ENCODE measurements at places on chromosomes 2 and 18. TPM values are rescaled to one million over a fixed set of nuclear protein-coding genes. Genes with fewer than 3 reads are reported as not detected.

DNA sequence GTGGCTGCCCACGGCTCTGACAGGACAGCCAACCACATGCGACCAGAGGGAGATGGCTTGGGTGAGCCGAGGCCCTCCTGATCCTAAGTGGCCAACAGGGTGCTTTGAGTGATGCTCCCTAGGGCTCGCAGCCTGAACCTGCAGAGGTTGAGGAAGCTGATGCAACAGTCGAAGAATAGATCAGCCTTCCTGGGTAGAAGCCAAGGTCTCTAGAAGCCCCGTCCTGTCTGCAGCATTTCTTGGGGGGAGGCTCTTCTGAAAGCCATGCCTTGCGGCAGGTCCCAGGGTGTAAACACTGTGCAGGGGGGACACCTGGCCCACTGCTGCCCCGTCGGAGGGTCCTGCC, 136.4 kb downstream of the HDAC4 start:
- peak; percentile 38 for DNase-seq

GRCh38 chr2:224769489-224769888, 53.3 kb upstream of the CCDC195 start:
- DNase-seq = no peak

DNA sequence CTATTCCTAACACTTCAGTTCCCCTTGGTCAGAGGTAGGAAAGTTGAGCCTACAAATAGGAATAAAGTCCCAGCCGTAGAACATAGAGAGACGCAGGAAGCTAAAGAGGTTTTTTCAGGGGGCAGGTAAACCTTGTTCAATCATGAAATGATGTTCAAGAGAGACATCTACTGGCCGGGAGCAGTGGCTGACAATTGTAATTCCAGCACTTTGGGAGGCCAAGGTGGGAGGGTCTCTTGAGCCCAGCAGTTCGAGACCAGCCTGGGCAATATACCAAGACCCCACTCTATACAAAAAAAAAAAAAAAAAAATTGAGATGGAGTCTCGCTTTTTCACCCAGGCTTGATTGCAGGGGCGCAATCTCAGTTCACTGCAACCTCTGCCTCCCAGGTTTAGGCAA, 66.7 kb upstream of the DNAJC10 start:
- DNase-seq = no peak

DNA sequence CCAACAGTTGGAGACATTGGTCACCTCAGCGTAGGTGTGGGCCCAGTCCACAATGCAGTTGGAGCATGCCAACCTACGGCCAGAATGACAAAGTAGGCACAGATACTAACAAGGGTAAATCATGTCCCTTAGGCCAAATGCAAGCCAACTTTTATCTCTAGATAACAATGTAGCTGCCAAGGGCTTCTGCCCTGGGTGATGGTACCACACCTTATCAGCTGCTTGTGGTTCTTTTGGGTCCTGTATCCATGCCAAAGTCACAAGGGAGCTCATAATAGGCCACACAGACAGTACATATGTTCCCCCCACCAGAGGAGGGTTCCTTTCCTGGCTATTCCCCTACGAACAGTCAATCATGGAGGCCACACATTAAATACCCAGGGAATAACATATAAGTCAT, 19.1 kb downstream of the PHOSPHO2 start:
- no peak for DNase-seq

DNA sequence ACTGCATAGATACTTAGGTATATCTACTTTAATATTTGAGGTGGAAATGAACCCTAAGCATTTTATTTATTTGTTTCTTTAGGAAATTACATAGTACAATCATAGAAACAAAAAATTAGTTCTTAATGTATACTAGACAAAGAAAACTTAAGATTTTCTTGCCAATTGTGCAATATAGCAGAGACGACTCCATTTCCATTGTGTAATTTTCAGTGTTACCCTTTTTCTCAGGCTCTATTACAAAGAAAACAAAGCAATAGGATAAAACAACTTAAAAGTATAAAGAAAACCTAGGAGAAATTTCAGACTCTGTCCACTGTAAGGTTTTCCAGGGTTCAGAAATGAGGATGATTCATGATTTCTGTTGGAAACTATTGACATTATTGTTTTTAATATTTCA, 89.0 kb upstream of the SERTAD2 start:
- DNase-seq = no peak

GRCh38 chr18:45464619-45465018, 150.7 kb upstream of the SLC14A2 start:
- DNase-seq = peak; percentile 12

DNA sequence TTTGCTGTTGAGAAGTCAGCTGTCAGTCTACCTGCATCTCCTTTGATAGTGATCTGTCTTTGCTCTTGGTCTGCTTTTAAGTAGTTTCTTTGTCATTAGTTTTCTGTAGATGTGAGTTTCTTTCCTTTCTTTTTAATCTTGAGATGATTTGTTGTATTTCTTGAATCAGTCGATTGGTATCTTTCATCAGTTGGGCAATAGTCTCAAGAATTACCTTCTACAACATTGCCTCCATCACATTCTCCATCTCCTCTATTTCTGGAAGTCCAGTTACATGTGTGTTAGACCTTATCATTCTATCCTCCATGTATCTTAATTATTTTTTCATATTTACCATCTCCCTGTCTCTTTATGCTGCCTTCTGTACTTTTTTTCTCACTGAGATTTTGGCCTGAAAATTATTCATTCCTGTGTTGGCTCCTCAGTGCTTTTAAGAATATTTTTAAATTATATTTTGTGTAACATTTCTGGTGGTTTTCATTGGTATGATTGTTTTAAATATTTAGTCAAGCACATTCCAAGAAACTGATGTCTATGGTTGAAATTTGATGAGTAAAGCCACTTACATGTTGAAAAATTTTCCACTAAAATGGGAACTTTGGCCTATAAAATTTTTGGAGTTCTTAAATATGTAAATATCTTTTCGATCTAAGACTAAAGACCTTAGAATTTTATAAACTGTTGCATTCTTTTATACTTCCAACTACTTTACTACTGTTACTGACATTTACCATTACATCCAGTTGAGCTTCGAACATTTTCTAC, 239.5 kb upstream of the MGAT5 start:
- DNase-seq = no peak

- DNase-seq = no peak
Measured at GRCh38 chr2:238591732-238592131, 165.0 kb downstream of the ASB1 start.

- DNase-seq = no peak
Measured at GRCh38 chr2:201135386-201135785, 19.4 kb downstream of the CFLAR start.

- DNase-seq = no peak
Measured at GRCh38 chr2:47451790-47452189, 48.8 kb downstream of the MSH2 start.

GRCh38 chr2:216792222-216793021, 67.4 kb downstream of the TNP1 start:
- DNase-seq = no peak

DNA sequence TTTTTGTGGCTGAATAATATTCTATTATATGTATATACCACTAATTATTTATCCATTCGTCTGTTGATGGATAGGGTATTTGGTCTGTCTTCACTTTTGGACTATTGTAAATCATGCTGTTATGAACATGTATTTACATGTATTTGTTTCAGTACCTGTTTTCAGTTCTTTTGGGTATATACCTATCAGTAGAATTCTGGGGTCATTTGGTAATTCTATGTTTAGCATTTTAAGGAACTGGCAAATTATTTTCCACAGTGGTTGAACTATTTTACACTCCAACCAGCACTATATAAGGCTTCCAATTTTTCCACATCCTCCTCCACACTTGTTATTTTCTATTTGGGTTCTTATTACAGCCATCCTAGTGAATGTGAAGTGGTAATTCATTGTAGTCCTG, 12.4 kb upstream of the TANK start:
- DNase-seq = no peak

- no peak for DNase-seq
Measured at GRCh38 chr18:36446059-36446458, 148.5 kb downstream of the FHOD3 start.

KIF1A gene
- 0.54 TPM for total RNA-seq

TMEM198 gene
- total RNA-seq = 6.2 TPM

ZNF514 gene
- 6.7 TPM for total RNA-seq

ANKRD30BL gene
- total RNA-seq = not detected

NLRC4 gene
- total RNA-seq = 4.0 TPM

Data from adrenal gland (tissue), 19 donors.